ENCODE measurements at places on chromosomes 12 and 14. TPM values are rescaled to one million over a fixed set of nuclear protein-coding genes. Genes with fewer than 3 reads are reported as not detected.

- DNase-seq: no peak
Measured at GRCh38 chr14:24996930-24997725, 52.8 kb downstream of the STXBP6 start.

GRCh38 chr14:95041477-95042020 is 115.8 kb downstream of the DICER1 start:
- DNase-seq: no peak

DNA sequence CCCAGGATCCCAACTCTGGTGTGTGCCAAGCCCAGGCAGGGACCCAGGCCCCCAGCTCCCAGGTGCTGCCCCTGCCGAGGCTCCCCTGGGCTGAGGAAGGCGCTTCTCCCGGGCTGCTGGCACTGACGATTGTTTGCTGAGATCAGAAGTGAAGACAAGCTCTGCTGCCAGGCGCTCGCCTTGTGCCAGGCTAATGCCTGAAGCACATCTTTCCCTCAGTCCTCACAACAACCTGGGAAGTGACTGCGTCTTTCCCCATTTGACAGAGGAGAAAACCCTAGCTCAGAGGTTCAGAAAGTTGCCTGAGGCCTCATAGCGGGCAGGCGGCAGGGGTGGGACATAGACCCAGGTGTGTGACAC is 36.8 kb downstream of the ANKRD9 start:
- DNase-seq: no peak

DNA sequence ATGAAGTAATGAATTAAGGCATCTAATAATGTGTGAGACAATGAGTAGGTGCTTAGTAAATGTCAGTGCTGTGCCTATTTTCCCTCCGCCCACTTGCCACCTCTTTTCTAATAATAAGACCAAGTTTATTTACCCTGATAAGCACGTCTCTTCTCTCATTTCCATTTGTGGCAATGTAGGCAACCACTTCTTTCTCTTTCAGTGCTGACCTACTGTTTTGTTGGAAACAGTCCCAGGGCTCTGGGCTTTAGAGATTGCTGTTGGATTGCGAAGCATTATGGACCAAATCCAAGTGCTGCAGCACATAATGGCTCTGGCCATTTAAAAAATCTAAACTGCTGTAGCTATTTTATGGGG is 141.3 kb upstream of the PLEKHG7 start:
- DNase-seq: no peak

The ADAM21 gene
- polyA plus RNA-seq: 0.10 TPM

The KLHDC1 gene
- 2.0 TPM for polyA plus RNA-seq

The RNF212B gene
- polyA plus RNA-seq: not detected

The KRT83 gene
- polyA plus RNA-seq: not detected

Data from CD4-positive, alpha-beta memory T cell (primary cell).